ENCODE measurements at places on chromosomes 3 and 15.
A peak's percentile ranks its signal among the peaks of the same experiment; 100 is the strongest.

- no peak for DNase-seq
Observed at GRCh38 chr3:157354722-157355121, 81.9 kb upstream of the PTX3 start.

- no peak for DNase-seq
Observed at GRCh38 chr3:10000686-10001085, 14.0 kb upstream of the EMC3 start.

DNA sequence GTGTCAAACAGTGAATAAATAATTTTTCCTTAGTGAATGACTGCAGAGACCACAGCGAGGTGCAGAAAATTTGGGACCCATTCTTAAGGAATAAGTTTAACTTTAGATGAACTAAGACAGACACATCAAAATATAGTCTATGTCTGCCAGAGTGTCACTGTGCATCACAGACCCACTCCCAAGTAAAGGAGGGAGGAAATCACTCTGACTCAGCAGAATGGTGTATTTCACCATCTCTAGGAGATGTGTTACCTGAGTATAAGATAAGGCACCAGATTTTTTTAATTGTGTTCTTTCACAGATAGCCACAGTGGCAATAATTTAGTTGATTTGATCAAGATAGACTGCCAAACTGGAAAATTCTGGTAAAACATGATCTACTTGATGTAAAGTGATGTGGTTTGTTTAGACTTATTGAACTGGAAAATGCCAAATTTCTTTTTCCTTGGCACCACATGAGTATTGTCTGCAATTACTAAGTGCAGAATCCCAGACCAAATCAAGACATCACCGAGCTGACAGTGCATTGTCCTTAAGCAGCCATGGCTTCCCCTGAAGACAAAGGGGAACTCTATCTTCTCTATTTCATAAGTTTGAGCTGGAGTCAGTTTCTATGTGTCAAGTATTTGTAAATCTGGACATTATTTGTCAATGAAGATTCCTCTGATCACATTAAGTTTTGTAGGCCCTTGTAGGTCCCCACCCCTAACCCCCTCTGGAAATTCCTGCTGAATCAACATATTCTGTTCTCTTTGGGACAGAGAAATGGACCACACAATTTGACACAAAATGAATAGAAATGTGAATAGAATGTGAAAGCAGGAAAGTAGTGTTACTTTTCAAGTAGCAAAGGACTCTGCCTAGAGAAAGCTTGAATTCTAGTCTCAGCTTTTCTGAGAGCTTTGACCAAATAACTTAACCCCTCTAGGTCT is 47.6 kb downstream of the TIPARP start:
- no peak for DNase-seq

DNA sequence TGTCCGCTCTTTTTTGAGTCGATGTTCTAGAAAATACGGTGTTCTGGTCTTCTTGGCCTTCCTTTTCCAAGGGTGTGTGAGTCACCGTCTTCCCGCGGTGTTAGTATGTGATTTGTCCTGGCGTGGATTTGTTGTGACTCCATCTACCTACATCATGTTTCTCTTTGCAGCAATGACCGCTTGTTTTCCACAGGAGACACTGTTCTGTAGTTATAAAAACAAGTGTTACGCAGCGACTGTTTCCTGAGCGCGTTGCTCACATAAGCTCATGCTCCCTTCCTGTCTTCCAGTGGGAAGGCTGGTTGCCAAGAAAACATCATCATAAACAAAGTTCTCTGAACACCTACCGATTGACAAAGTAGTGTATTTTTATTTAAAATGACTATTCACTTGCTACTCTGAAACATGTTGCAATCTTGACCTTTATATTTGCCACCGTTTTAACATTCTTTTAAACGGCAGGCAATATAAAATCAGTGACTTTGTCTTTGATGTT is 19.0 kb downstream of the USP13 start:
- no peak for DNase-seq

DNA sequence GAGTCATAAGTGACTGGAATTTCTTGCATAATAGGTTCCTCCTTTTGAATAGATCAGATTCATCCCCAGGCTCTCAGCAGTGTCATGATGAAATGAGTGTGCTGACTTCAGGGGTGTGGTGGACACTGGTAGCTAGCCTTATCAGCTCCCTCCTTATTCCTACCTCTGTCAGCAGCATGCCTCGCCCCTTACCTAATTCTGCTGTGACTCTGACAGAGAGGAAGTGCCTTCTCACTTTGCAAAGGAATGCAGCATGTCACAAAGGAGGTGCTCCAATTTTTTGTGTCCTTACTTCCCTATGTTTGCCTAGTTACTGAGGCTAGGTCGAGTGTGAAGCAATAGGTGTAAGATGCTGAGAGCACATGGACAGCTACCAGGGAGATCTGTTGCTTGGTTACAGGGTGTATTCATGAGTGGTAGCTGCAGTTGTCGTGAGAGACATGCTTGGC is 90.6 kb downstream of the TNFAIP8L3 start:
- no peak for DNase-seq

GRCh38 chr3:121918779-121919483 is 24.7 kb downstream of the SLC15A2 start:
- DNase-seq, result no peak

DNA sequence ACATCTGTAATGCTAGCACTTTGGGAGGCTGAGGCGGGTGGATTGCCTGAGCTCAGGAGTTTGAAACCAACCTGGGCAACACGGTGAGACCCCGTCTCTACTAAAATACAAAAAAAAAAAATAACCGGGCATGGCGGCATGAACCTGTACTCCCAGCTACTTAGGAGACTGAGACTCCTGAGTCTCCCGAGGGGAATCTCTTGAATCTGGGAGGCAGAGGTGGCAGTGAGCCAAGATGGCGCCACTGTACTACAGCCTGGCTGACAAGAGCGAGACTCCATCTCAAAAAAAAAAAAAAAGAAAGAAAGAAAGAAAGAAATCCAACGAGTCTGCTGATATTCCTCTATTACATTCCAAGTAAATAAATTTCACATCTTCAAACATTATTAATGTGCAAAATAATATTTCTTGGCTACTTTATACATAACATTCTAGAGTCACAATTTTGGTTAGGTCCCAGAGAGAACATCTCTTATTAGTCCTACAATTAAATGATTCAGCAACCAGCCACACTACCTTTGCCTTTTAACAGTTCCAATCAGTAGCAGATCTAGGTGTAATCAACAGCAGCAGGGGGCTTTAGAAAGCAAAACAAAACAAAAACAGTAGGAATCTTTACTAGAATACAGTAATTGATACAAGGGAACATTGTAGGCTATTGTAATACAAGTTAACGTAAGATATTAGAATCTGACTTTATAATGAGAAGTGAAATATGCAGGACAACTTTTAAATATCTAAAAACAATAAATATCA is 195.8 kb downstream of the TBC1D5 start:
- DNase-seq, result no peak

- DNase-seq, result no peak
Observed at GRCh38 chr15:52483707-52484106, 45.0 kb downstream of the MYO5A start.

DNA sequence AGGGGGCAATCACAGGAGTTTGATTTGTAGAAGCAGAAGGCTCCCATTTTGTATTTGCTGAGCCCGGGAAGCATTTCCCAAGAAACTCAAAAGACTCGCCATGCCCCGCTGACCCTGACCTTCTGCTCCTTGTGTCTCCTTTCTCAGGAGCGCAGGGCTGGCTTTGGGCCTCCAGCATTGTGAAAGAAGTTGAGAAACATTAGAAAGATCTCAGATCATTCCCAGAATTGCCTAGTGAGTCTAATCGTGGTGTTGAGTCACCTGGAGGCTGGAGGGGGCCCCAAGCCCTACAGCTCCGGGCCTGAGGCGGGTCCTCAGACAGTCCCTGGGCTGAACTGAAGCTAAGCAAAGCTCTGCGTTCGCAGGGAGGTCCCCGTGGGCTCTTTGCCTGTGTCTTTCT is 10.9 kb upstream of the PIGZ start:
- DNase-seq, result no peak

GRCh38 chr3:52405601-52406110 is 39.2 kb downstream of the SEMA3G start:
- DNase-seq, result no peak

- no peak for DNase-seq
Observed at GRCh38 chr3:166688665-166689064, 691.4 kb downstream of the ZBBX start.

DNA sequence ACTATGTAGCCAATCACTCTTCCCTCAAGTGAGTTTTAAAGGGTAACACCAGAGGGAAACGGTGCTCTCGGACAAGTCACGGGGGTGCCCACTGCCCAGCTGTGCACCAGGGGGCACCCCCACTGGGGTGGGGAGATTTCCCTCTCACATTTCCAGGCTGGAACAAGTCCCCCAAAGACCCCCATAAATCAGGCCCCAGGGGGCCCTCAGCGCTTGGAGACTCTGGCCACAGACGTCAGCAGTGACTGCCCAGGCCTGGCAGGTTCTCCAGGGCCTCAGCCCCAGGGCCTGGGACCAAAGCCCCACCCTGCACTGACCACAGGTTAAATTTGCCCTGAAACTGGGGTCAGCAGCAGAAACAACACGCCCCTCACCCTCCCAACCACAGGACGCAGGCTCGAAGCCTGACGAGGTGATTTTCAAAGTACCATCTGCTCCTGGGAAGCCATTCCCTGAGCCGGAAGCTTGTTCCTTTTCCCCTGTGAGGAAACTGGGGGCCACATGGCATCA is 17.0 kb downstream of the XXYLT1 start:
- DNase-seq, result no peak

DNA sequence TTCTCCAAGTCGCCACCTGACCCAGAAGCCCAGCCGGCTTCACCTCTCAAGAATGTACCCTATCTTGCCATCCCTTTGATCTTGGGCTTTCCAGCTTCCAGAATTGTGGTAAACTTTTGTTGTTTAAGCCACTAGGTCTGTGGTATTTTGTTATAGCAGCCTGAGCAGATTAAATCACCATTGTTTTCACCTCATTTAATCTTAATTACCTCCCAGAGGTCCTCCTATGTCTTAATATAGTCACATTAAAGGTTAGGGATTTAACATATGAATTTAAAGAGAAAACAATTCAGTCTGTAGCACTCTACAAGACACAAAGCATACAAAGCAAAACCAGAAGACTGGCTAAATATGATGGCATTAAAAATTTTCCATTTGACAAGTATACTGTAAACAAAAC is 123.4 kb upstream of the CADM2 start:
- no peak for DNase-seq

DNA sequence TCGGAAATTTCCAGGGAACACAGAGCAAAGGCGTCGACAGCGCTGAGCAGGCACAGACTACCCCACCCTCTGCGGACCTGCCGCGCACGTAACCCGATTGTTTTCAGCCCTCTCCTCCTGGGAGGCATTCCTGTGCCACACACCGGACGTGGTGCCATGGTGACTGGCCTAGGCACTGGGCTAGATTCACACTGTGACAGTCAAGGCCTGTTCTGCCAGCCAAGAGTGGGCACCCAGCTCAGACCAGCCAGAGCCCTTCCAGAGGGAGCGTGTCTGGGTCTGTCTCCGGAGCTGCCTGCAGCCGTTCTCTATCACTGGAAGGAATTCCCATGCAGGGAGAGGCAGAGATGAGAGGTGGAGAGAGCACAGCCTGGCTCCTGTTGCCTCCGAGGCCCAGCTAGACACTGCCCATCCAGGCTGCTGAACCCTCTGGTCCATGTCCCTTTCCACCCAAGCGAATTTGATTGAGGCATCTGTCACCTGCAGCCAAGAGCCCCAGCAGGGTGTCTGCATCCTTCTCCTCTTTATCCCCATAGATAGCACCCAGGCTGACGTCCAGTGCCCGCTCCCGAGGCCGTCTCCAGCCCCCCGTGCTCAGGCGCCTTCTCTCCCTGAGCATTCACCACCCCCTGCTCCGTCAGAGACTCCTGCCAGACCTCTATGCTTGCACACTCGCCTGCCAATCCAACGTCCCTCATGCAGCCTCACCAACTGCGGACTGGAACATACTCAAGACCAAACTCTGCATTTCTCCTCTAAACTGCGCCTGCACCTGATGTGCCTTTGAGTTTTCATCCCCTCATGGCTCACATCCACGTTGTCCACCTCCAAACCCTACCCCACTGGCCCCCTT is 267.5 kb downstream of the OCA2 start:
- DNase-seq, result no peak

- DNase-seq, result no peak
Observed at GRCh38 chr3:16319307-16319706, 54.3 kb downstream of the OXNAD1 start.

DNA sequence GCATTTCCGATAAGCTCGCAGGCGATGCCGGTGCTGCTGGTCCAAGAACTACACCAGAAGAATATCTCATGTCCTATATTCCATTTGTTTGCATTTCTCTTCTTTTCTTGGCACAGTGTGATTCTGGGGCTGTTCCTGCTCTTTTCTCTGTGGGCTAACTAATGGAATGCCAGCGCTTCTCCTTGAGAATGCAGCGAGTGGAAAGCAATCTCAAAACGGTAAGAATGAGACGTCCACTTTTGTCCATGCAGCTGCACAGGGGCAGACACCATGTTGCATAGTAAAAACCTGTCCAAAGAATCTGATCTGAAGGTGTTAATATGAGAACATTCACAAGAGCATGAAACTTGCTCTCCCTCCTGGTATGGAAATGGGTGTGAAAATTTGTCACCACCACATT is 6.6 kb upstream of the CHRNA3 start:
- DNase-seq, result no peak

- no peak for DNase-seq
Observed at GRCh38 chr3:48558493-48559134, 2.0 kb upstream of the PFKFB4 start.

- DNase-seq, result no peak
Observed at GRCh38 chr15:28969511-28970085, 83.8 kb downstream of the APBA2 start.

DNA sequence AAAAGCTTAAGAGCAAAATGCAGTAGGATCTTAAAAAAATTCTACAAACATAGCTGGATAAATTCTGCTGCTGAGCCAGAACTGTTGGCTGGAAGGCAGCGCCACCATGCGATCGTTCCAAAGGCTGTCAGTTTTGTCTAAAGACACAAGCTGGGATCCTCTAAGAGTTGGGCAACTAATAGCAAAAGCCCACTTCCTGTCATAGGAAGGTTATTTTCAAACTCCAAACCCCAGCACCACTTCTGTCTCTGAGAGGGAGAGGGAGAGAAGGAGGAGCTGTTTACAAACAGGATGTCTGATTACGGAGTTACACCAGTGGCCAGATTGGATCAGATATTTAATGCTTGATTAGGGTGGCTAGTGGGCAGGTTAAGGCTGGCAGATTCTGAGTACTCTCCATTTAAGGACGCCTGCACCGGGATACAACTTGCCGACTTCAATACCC is 44.0 kb downstream of the EIF4E3 start:
- DNase-seq, result peak; percentile 26

GRCh38 chr15:67857220-67857619 is 17.4 kb upstream of the RNU6-1 start:
- no peak for DNase-seq

GRCh38 chr15:27990521-27991515 is 108.3 kb downstream of the OCA2 start:
- DNase-seq, result no peak

All from BJ (cell line).